ENCODE measurements at places on chromosomes 12 and 14.

- DNase-seq = no peak
These were observed 19.1 kb downstream of the AMN start for GRCh38 chr14:102941419-102942011.

GRCh38 chr14:68788275-68788995 lies 4.4 kb downstream of the ZFP36L1 start:
- no peak for DNase-seq

GRCh38 chr14:90777830-90778485 lies 38.3 kb downstream of the TTC7B start:
- no peak for DNase-seq

- no peak for DNase-seq
These were observed 271.2 kb downstream of the EGLN3 start for GRCh38 chr14:33679461-33680225.

GRCh38 chr12:4849115-4849541 lies 60.6 kb upstream of the KCNA1 start:
- no peak for DNase-seq

DNA sequence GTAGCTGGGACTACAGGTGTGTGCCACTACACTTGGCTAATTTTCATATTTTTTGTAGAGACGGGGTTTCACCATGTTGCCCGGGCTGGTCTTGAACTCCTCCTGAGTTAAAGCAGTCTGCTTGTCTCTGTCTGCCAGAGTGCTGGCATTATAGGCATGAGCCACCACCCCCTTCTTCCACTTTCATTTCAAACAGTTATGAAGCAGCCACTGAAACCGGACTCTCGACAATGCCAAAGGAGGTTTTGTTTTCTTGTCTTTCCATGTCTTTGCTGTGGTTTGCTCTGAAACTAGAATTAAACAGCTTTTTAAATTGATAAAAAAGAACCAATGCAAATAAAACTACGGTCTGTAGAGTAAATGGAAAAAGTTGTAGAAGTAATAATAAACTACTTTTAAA lies 30.4 kb downstream of the RAP1B start:
- peak; percentile 50 for DNase-seq
